Activated B cell treated with CpG ODN at 0.5 μM for 24 hours (primary cell): ENCODE measurements at places on chromosomes 16 and 17. TPM values are rescaled to one million over a fixed set of nuclear protein-coding genes. Genes with fewer than 3 reads are reported as not detected.

MT1A gene
- not detected in 2 replicates for total RNA-seq

OR3A3 gene
- total RNA-seq: not detected in 2 replicates

ABCC1 gene
- 46.5 and 49.8 TPM in 2 replicates for total RNA-seq

ACSM2A gene
- not detected in 2 replicates for total RNA-seq

DNA sequence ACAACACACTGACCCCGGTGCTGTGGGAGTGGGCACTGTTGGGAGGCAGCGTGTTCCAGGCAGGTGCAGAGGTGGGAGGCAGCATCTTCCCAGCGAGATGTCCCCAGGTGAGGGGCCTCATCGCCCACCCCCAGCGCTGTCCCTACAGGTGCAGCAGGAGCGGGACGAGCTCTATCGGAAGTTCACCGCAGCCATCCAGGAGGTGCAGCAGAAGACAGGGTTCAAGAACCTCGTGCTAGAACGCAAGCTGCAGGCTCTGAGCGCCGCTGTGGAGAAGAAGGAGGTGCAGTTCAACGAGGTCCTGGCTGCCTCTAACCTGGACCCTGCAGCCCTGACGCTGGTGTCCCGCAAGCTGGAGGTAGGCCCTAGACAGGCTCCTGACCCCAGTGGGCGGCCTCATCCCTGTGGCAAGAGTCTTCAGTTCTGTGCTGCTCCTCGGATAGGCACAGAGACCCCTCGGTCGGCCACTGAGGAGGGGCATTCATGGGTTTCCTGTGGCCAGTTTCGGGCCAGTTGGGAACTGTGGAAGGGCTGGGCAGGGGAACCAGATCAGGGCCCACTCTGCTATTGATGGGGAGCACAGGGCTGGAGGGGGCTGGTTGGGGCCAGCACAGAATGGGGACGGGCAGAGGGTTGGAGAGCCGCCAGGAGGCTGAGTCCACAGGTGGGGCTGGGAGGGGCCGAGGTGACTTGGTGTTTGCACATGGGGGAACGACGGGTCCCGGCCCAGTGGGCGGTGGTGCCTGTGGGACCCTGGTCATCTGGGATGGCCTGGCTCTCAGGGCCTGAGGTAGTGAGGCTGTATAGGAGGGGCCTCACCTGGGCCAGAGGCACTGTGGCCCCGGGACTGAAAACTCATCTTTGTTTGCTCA is 21.1 kb upstream of the DBNDD1 start:
- no peak overlapping the region for H3K27ac ChIP-seq
- H3K4me1 ChIP-seq: no peaks in the 10 kb centered on the region
- peaks cover 6% of the 10 kb centered on the region for H3K27me3 ChIP-seq
- peaks cover 13% of the 10 kb centered on the region for H3K36me3 ChIP-seq
- no peak for DNase-seq

GRCh38 chr16:17561056-17561455 is 90.3 kb upstream of the XYLT1 start:
- no peak overlapping the region for H3K27ac ChIP-seq
- no peak for DNase-seq
- H3K36me3 ChIP-seq: no peaks in the 10 kb centered on the region
- no peaks in the 10 kb centered on the region for H3K4me1 ChIP-seq

DNA sequence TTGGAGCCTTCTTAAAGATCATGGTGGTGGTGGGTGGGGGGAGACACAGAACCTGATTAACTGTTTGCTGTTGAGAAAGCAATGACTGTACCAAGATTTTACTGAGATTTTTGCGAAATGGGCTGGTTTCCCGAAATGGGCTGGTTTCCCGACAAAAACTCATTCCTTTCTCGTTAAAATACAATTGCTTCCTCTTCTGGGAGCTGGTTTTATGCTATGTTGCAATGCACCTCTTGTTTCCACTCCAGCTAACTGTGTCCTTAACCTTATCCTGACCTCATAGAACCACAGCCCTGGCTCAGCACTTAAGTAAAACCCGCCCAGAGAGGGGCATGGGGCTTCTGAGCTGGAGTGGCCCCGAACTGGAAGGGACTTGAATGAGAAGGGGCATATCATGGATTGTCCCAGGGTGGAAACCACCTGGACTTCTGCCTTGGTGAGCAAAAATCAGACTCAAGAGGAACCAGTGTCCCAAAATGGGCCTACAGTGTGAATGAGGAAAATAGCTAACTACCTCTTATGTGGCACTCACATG is 20.9 kb downstream of the FAM20A start:
- H3K36me3 ChIP-seq: no peaks in the 10 kb centered on the region
- H3K4me1 ChIP-seq: no peaks in the 10 kb centered on the region
- peaks cover 17% of the 10 kb centered on the region for H3K27me3 ChIP-seq
- no peak overlapping the region for H3K27ac ChIP-seq
- no peak for DNase-seq
- no peak overlapping the region for H3K4me3 ChIP-seq

GRCh38 chr17:50855708-50856330 is 10.3 kb downstream of the TOB1 start:
- H3K4me3 ChIP-seq: no peak overlapping the region
- no peaks in the 10 kb centered on the region for H3K27me3 ChIP-seq
- H3K27ac ChIP-seq: no peak overlapping the region
- peaks cover under 1% of the 10 kb centered on the region for H3K36me3 ChIP-seq
- DNase-seq: no peak

GRCh38 chr16:79758615-79759346 is 158.2 kb upstream of the MAF start:
- H3K27ac ChIP-seq: no peak overlapping the region
- no peak for DNase-seq

- H3K4me3 ChIP-seq: no peak overlapping the region
- H3K4me1 ChIP-seq: peaks cover 2% of the 10 kb centered on the region
- DNase-seq: no peak
- no peak overlapping the region for H3K27ac ChIP-seq
- peaks cover 40% of the 10 kb centered on the region for H3K27me3 ChIP-seq
Observed at GRCh38 chr17:180381-181244, 837 bp downstream of the DOC2B start.

GRCh38 chr16:3841729-3842508 is 38.6 kb downstream of the CREBBP start:
- H3K4me1 ChIP-seq: peaks cover 52% of the 10 kb centered on the region
- peak overlapping the region; percentile 0 for H3K27ac ChIP-seq
- H3K27me3 ChIP-seq: no peaks in the 10 kb centered on the region
- H3K4me3 ChIP-seq: peak overlapping the region; percentile 55
- H3K36me3 ChIP-seq: peaks cover 35% of the 10 kb centered on the region
- DNase-seq: no peak

- no peak for DNase-seq
- peaks cover 2% of the 10 kb centered on the region for H3K36me3 ChIP-seq
- H3K4me3 ChIP-seq: no peak overlapping the region
Observed at GRCh38 chr17:7063518-7064094, 16.4 kb downstream of the CLEC10A start.

DNA sequence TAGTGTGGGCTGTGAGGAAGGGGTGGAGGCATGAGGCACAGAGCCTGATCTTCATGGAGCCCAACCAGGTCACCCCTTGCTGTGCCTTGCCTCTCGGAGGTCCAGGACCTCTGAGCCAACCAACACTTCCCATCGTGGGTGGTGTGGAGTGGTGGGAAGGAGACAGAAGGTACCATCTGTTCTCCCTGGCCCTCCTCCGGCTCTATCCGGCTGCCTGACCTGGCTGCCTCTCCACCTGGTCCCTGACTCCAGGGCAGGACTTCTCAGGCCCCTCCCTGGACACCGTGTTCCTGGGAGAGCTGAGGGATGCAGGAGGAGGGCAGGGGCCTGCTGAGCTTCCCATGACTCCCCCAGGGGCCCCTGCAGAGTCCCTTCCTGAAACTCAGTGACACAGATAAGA is 3.9 kb downstream of the PDK2 start:
- peaks cover 28% of the 10 kb centered on the region for H3K4me1 ChIP-seq
- no peak overlapping the region for H3K4me3 ChIP-seq
- peaks cover 42% of the 10 kb centered on the region for H3K36me3 ChIP-seq
- H3K27me3 ChIP-seq: no peaks in the 10 kb centered on the region

DNA sequence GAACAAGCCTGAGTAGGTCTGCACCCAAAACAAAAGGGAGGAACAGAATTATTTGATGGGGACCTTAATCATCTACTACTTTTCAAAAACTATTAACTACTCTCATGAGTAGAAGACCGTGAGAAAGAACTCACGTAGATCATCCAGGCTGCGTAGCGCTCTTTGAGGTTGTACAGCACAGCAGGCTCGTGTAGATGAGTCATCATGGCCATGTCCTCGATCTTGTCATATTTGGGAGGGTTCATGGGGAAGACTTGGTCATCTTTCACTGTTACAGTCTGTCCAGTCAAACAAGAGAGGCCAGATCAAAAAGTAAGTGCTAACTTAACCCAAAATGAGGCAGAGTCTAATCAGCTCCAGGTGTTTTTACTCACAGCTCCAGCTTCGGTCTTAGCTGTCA is 2.3 kb downstream of the MYH1 start:
- H3K4me3 ChIP-seq: no peak overlapping the region
- H3K36me3 ChIP-seq: no peaks in the 10 kb centered on the region
- DNase-seq: no peak

DNA sequence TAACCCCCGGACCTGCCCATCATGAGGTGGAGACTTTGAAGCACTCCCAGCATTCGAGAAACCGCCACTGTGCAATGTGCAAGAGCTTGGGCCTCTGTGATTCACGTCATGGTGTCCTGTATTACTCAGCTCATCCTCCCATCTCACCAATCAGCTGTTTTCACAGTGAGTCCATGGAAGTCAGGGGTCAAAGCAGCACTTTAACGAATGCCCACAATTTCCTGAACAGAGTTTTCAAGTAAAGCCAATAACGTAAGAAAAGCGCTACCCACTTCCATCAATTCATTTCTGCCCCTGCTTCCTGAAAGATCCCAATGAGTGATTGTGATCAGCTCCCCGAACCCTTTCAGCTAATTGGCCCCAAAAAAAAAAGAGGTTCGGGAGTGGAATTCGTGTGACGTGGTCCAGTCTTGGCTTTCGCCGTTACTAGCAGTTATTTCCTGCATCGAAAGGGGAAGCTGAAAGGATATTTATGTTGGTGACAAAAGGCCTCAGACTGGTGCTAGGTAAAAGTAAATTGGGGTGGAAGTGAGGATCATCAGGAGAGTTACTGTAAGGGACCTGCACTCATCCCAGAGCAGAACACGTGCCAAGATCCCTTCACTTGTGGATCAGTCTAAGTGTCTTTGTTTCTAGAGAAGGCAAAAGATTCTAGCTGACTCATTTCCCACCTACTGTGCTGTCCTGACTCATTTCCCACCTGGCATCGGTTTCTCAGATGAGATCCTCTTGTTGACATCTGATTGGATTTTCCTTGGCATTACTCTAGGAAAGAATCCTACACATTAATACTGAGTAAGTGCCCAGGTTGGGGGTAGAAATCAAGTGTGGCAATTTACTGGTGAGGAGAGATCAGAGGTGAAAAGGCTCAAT is 136.7 kb upstream of the NUDT7 start:
- no peak overlapping the region for H3K27ac ChIP-seq
- H3K4me1 ChIP-seq: no peaks in the 10 kb centered on the region
- H3K27me3 ChIP-seq: peaks cover 9% of the 10 kb centered on the region
- no peak overlapping the region for H3K4me3 ChIP-seq
- DNase-seq: no peak
- no peaks in the 10 kb centered on the region for H3K36me3 ChIP-seq

DNA sequence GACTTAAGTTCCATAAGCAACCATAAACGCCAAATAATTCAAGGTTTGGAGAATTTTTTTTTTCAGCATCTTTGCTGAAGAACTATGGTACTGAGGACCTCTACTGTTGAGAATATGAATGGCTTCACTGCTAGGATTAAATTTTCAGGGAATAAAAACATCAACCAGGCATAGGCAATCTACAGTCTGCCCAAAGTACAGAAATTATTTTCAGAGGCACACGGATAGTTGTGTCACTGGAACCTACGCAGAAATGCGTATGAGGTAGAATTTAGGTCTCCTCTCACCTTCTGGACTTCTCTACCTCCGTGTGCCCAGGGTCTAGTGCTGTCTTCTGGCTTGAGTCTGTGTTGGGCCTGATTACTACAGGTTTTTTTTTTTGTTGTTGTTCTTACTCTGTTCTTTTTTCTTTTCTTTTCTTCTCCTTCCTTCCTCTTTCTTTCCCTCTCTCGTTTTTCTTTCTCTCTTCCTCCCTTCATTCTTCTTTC is 39.7 kb downstream of the NACA2 start:
- H3K27me3 ChIP-seq: peaks cover 24% of the 10 kb centered on the region
- no peak for DNase-seq
- no peaks in the 10 kb centered on the region for H3K36me3 ChIP-seq
- H3K4me3 ChIP-seq: no peak overlapping the region
- no peak overlapping the region for H3K27ac ChIP-seq

DNA sequence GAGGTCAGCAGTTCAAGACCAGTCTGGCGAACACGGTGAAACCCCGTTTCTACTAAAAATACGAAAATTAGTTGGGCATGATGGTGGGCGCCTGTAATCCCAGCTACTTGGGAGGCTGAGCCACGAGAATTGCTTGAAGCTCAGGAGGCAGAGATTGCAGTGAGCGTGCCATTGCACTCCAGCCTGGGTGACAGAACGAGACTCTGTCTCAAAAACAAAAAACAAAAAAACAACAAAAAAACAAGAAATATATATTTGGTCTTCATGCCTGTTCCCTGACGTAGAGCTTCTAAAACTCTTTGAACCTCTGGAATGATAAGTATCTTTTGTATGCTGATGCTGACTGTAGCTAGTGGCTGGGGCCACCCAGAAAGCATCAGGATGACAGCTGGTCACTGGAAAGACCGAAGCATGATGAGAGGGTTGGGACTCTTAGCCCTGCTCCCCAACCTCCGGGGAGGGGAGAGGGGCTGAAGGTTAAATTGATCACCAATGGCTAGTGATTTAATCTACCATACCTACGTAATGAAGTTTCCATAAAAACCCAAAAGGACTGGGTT is 54.8 kb downstream of the TEX14 start:
- H3K4me3 ChIP-seq: no peak overlapping the region
- H3K4me1 ChIP-seq: peaks cover 3% of the 10 kb centered on the region
- H3K27ac ChIP-seq: no peak overlapping the region
- H3K36me3 ChIP-seq: no peaks in the 10 kb centered on the region

- peaks cover 17% of the 10 kb centered on the region for H3K4me1 ChIP-seq
- no peaks in the 10 kb centered on the region for H3K36me3 ChIP-seq
- H3K27ac ChIP-seq: no peak overlapping the region
Observed at GRCh38 chr17:34579979-34580684, 750 bp downstream of the TMEM132E start.

DNA sequence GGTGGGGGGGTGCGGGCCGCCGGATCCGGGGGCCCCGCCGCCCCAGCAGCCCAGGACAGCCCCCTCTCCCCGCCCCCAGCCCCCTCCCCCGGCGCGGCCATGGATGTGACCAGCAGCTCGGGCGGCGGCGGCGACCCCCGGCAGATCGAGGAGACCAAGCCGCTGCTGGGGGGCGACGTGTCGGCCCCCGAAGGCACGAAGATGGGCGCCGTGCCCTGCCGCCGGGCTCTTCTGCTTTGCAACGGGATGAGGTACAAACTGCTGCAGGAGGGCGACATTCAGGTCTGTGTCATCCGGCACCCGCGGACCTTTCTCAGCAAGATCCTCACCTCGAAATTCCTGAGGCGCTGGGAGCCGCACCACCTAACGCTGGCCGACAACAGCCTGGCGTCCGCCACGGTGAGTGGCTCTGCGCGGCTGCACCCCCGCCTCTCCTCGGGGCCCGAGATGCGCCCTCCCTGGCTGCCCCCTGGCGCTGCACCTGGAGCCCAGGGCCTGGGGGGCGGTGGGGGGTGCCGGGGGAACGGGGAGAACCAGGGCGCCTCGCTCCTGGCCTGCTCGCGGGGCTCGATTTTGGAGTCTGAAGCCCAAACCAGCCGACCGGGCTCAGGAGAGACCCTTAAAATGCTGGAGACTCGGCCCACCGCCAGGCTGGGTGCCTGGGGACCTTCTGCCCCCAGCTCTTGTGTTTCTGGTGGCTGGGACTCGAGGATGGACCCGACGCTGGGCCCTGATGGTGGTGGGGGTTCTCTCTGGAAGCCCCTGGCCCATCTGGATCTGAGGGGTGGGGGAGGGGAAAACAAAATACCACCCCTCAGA is 744 bp downstream of the CMIP start:
- peak overlapping the region; percentile 75 for H3K27ac ChIP-seq
- H3K4me3 ChIP-seq: peak overlapping the region; percentile 87
- H3K27me3 ChIP-seq: no peaks in the 10 kb centered on the region
- peaks cover 51% of the 10 kb centered on the region for H3K4me1 ChIP-seq
